Mucosa of gallbladder (tissue), 1 donor: ENCODE measurements at places on chromosomes 2 and 18. TPM values are rescaled to one million over a fixed set of nuclear protein-coding genes. Genes with fewer than 3 reads are reported as not detected.

DNA sequence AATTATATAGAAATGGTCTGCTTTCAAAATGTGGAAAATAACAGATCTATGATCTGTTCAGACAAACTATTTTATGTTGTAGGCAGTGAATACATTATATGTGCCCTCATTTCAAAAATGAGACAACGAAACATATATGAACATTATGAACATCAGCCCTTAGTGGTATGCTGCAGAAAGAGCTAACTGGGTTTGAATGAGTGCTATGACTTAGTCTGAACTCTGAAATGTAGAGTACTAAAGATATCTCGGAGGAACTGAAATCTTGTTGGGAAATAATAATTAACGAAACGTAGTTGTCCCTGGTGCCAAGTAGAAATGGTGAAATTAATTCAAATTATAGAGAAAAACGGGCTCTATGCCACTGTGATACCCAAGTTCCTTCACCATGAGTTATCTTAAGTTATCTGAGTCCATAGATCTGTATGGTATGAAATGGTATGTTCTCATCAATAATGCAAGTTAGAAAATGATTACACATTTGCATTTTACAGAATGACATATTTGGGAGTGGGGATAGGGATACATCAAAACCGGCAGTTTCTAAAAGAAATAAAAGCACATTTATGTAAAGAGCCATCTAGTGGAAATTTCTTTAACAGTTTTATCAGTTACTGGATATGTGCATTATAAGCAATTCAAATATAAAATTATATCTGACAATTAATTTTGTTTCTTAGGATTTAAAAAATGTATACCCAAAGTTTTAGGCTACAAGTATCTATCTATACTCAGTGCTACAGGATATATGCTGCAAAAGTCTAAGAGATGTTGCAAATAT, 26.7 kb downstream of the STARD6 start:
- DNase-seq: no peak

DNA sequence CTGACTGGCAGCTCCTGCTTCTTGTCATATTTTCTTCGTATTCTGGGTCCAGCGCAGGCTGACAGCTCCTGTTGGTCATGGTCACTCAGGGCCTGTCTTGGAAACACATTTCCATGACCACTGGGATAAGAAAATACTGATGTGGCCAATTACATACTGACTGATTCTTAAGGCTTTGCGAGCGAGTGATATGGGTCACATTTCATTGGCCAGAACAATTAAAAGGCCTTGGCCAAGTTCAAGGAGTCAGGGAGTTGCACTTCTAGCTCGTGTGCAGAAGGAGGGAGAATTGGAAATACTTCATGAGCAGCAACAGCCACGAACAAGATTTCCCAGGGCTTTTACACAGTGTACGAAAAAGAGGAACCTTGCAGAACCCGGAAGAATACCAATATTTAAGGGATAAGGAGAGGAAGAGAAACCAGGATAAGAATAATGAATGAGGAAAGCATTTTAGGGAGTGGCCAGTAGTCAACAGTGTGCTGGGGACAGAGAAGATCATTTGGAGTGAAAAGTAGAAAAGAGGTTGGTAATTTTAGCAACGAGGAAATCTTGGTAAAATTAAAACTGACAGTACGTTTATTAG, 149.5 kb downstream of the ATP9B start:
- DNase-seq: no peak

Gene MERTK
- 20.4 TPM for total RNA-seq

Gene TDRD15
- total RNA-seq: not detected

DNA sequence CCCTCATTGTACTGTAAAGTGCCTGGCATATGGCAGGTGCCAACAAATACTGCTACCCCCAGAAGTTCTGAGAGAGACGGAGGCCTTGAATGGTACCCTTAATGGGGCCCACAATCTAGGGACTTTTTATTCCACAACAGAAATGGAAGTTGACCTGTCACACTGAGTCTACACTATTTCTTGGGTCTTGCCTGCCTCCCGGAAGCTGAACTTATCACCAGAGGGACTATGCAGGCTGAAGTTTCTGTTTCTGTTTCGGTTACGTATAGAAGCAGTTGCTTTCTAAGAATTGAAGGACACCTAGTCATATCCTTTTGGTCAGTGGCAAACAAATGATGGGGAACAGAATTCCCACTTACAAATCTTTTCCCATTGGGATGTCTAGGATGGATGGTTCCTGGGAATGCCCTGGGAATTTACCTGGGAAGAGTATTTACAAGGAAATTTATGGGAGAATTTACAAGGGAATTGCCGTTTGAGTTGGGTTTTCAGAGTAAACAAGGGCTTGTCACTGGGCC, 74.2 kb downstream of the HS1BP3 start:
- no peak for DNase-seq

DNA sequence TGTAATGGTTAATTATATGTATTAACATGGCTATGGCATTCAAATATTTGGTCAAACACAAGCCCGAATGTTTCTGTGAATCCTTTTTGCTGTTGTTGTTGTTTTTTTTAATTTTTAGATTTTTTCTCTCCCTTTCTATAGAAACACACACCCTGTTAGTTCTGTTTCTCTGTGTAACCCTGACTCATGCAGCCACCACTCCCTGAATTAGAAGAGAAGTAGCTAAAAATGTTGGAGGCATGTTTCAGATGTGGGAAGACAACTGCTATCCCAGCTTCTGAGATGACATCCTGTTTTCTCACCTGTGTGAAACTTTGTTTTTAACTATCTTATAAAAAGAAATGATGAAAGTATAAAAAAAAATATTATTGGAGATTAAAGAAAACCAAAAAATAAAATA, 219.6 kb upstream of the RGPD4 start:
- DNase-seq: no peak

DNA sequence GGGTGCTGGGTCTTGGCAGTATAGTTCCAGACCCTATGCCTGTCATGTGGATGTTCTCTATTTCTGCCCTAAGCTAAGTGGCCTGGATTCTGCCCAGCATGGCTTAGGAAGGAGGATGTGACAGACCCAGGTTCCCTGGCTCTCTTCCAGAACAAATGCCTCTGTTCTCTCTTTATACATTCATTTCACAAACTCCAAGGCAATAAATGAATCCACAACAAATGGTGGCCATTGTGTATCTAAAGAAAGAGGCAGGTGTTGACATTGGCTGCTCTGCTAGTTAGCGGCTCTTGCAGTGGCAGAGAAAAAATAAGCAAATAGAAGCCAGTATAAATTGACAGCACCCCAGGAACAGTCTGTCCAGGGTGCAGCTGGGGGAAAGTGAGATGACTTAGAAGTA, 298.6 kb downstream of the SUCLG1 start:
- DNase-seq: no peak

GRCh38 chr2:65070172-65070830, 14.1 kb downstream of the CEP68 start:
- no peak for DNase-seq

- DNase-seq: peak; percentile 54
Observed at GRCh38 chr2:70946832-70947442, 11.2 kb downstream of the ATP6V1B1 start.

Gene PRSS56
- total RNA-seq: not detected

Gene RFX8
- 0.29 TPM for total RNA-seq

Gene ZNF397
- total RNA-seq: 33.1 TPM

GRCh38 chr2:223847410-223847809, 10.0 kb upstream of the AP1S3 start:
- DNase-seq: no peak

GRCh38 chr18:48358868-48359267, 50.3 kb downstream of the ZBTB7C start:
- DNase-seq: no peak

DNA sequence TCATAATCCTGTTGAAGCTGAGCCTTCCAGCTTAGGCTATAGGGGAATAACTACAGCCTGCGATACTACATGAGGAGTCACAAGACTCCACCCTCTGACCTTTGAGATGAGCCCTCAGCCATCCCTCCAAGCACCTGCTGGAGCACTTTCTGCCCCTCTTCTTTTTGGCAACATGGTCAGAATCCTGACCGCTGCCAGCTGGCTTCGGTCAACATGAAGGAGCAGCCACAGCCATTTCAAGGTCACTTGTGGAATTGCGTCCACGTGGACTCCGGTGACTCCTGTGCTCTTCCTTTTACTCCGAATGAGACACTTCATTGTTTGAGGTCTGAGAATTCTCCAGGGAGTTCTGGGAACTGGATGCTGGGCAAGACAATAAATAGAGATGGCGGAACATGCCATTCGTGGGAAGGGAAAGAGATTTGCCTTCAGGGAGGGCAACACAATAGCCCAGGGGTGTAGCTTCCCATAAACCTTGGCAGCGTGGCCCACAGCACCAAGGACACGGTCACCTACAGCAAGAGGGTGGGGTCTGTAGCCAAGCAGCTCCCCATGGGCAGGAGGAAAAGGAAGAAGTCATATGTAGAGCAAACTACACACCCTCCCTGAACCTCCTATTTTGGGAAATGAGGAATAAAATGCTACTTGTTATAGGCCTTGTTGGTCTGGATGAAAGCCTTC, 73.3 kb upstream of the PPP1CB start:
- peak; percentile 25 for DNase-seq

Gene ZC3H15
- total RNA-seq: 44.3 TPM

- DNase-seq: no peak
Observed at GRCh38 chr2:45291296-45291701, 282.0 kb upstream of the SIX2 start.

DNA sequence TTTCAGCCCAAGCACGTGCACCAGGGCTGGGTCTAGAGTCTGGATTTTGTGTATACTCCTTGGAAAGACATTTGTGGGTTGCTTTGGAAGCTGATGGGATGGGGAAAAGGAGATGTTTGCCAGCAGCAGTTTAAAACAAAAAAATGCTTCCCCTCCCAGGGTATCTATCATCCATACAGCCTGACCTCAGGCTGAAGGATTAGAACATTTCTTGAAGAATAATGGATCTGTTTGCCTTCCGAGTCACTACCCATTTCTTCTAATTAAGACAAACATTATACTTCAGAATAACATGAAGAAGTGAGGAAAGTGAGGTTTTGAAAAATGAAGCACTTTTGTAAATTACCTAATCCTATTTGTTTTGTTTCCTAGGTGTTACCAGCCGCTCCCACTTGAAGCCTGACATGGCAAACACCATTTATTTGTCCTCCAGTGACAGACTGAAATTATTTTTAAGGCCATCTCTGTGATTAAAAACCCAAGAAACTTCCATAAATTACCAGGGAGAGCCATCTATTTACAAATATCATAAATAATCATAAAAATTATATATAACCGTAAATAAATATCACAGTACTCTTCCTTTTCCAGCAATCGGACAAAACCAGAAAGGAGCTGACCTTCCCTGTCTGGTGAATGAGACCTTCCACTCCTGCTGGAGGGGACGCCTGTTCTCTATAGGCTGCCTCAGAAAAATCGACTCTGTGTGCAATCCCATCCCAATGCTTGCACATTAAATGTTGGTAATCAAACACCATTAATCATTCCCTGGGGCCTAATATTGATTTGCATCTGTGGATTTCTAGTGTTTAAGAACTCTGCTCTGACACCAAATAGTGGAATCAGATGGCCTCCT, 106.8 kb downstream of the C1D start:
- DNase-seq: no peak

GRCh38 chr2:48328942-48329723, 200.8 kb upstream of the STON1 start:
- no peak for DNase-seq

Gene ZAP70
- total RNA-seq: 12.6 TPM

DNA sequence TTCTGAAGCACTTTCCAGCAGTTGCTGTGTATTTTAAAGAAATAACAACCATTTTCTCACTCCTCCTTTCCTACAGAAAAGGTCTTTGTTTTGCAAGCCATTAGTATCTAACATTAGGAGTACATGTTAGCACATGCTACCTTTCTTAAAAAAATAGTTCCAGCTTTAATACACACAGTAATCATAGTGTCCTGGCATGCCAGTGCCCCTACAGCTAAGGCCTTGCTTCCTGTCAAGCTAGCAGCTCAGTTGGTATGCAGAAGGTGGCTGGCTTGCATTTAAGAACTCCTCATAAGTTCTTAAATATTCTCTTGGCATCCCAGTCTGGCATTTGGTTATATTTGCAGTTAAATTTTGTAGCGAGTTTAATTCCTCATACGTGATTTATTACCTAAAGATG, 141.3 kb upstream of the IL1R2 start:
- DNase-seq: no peak

- no peak for DNase-seq
Observed at GRCh38 chr2:174631009-174631981, 33.7 kb upstream of the WIPF1 start.

Gene GKN1
- total RNA-seq: not detected

GRCh38 chr2:46385786-46386577, 88.8 kb downstream of the EPAS1 start:
- DNase-seq: no peak

GRCh38 chr18:46333431-46334135, 229.4 kb downstream of the HAUS1 start:
- DNase-seq: no peak

Gene TYMS
- total RNA-seq: 5.8 TPM

DNA sequence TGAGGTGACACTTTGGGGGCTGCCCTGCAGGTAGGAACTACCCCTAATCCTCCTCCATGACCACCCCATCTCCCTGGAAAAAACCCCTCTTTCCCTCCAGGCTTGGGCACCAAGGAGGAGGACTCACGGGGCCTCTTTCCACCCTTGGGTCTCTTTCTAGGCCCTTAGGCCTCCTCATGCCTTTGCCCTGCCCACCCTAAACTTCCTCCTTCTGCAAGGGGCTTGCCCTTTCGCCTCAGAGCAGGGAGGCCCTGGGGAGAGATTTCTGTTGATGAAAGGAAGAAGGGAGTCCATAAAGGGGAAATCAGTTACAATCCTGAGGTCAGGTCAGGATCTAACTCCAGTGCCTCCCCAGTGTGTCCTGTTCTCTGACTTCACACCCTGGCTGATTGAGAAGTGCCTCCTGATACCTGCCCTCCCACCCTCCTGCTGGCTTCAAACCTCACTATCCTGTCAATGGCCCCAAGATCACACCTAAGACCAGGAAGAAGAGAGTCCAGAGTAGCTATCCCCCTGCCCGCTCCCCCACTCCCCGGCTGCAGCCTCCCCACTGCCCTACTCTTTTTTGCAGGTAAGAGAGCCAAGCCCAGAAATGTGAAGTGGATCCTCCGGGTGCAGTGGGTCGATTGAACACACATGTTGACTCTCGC, 16.7 kb upstream of the TNS1 start:
- no peak for DNase-seq

Gene SULT1C2
- total RNA-seq: 154 TPM

DNA sequence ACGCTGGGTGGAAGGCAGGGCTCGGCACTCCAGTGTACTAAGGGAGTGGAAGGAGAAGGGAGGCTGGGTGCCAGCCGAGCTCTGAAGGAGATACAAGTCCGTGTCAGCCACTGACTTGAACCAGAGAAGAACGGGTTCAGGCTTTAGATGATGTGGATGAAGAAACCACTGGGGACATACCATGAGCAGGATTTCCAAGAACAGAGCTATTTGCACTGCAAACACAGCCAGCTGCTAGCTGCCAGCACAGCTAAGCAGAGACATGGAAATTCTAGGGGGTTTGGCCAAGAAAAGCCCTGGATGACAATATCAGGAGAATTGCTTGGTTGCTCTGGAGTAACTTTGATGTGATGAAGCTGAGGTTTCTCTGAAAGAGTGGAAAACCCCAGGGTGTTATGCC, 5.2 kb downstream of the CD207 start:
- DNase-seq: no peak
